ENCODE measurements at places on chromosomes 1 and 21. TPM values are rescaled to one million over a fixed set of nuclear protein-coding genes. Genes with fewer than 3 reads are reported as not detected.

Gene PPFIA4
- 35.3 TPM for total RNA-seq

Gene FAM163A
- total RNA-seq, result 10.1 TPM

DNA sequence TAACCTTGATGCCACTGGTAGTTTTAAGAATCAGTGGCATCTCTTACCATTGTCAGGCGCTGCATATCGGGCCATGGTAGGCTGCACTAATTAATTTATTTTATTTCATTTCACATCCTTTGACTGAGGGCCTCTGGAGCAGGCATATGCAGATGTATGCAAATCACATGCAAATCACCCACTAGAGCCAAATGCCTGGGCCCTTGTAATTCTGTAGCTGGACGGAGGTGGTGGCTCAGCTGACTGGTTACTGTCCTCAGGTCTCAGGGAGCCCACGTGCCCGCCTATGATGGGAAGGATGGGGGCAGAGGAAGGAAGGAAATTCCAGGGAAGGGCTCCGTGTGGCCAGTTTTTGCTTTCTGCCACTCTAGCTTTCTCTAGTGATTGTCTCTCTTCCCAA, 122.7 kb downstream of the IGSF21 start:
- no peak for DNase-seq

DNA sequence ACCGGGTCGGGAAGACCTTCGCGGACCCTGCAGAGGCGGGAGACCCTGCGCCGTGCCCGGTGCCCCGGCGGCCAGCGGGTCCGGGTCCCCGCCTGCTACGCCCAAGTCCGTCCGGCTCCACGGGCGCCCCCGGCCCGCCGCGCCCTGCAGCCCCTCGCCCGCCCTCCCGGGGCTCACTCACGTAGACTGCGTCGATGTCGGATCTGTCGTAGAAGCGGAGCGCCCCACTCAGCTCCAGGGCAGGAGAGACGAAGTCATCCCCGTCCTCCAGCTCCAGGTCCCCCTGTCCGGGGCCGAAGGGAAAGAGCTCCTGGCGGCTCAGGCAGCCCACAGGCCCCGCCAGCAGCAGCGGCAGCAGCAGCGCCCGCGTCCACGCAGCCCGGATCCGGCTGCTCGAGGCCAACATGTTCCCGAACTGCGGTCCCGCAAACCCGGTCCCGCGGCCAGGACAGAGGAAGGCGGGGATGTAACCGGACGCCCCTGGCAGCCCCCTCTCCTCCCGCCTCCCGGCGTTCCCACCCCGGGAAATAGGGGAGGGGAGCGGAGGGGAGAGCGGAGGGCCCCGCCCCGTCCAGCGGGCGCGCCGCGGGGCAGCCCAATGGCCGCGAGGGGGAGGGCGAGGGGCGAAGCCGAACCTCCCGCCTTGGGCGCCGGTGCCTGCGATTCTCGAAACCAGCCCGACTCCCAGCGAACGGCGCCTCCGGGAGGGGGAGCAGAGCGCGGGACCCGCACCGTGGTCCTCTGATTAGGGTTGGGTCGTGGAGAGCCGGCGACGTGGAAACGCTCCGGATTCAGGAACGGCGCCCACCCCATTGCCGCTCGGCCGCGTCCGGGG, at the start of gene NID1:
TSS of gene NID1 (minus strand) at position 417 of the 835 bp plus-strand sequence. CDS start at position 406, 11 bp downstream.
- peak; percentile 42 for DNase-seq

DNA sequence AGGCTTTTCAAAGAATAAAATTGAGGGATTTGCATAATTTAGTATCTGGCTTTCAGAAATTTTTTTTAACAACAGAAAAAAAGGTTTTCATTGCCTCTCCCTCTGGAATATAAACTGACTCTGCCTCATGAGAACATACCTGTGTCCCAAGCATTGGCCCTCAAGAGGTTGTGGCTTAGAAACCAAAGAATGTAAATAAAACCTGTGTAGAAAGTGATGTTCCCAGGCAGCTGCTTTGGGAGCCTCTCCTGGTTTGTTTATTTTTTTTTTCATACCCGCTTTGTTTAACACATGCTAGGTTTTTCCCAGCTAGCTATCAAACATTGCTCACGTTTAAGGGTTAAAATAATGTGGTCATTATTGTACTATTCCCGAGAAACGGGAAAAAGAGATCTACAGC, 40.5 kb upstream of the IFNAR2 start:
- DNase-seq, result no peak

- no peak for DNase-seq
These were observed 4.0 kb upstream of the CSF3R start for GRCh38 chr1:36486439-36487335.

DNA sequence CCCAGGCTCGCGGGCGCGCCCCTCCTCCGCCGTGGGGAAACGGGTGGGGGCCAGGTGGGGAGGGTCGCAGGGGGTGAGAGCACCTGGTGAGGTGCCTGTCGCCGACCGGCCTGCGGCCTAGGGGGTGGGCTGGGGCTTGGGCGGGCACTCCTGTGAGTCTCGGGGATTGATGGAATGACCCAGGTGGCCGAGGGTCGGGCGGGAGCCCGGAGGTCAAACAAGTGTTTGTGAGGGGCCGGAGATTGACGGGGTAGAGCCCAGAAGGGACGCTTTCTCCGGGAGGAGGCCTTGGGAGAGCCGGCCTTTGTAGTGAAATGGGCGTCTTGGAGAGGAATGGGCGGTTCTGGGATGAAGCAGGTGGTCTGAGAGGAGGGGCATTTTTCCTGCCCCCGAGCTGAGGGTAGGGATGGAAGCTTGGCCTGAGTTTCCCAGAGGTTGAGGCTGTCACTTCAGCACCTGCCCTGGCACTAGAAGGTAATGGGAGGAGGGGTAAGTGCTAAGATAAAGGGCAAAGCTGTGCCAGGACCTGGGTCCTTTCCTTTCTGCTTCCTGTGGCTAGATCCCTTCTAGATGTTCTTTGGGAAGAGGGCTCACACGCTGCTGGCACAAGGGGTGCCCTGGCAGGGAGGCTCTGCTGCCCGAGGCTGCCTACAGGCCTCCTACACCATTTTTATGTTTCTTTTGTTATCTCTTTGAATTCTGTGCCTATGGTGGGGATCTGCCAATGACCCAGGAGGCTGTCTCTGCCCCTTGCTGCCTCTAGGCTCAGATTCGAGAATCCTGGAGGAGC, 56.1 kb downstream of the NDUFS5 start:
- no peak for DNase-seq

DNA sequence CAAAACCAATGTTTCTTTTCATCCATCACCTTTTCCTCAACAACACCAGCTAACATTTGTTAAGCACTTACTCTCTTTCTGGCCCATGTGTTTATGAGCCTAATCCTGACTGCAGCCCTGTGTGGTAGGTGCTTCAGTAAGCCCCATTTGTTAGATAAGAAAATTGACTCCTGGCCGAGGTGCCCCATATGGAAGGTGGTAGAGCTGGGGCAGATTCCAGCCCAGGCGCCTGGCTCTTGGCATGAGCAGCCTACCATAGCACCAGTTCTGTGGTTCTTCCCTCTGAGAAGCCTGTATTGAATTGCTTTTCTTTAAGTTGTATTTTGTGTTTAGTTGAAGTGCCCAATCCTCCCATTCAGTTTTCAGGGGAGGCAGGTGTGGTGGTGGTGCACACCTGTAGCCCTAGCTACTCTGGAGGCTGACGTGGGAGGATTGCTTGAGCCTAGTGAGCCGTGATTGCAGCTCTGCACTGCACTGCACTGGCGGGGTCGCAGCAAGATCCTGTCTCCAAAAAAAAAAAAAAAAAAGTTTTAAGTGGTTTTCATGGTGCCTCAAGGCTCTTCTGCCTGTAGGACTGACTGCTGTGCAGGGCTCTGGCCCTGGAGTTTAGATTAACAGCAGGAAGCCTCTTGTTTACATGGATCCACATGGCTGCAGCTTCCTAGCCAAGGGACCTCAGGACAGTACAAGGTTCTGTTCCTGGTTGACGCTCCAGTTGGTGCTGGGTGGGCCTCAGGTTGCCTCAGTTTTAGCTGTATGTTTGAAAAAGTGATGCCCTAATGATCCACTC, 125.9 kb downstream of the MRPS6 start:
- DNase-seq, result no peak

GRCh38 chr1:6141592-6141991, 38.5 kb downstream of the CHD5 start:
- no peak for DNase-seq

GRCh38 chr1:168719306-168720111, 9.5 kb downstream of the DPT start:
- no peak for DNase-seq

DNA sequence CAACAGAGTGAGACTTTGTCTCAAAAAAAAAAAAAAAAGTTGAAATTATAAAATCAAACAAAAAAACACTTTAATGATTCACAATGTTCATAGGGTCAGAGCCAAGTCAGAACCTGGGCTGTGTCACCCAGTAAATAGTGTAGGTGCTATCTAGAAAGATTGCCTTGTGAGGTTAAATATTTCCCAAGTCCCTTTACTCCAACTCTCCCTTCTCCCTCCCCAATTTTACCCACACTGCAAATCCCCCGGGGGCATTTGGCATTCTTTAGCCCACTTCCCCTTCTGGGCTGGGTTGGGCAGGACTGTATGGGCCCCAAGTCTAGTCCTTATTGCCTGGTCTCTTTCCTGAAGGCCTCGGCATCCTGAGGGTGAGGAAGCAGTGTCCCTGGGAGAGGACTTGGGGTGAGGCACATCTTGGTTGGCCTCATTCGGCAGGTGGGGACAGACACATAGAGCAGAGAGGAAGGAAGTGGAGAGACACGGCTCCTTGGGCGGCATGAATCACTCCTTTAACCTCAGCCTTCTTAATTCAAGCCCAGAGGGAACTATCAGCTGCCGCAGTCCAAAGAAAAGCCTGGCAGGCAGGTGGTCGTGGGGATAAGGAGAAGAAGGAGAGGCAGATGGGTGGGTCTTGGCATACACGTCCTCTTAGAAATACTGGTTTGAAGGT, 8.2 kb downstream of the ADORA1 start:
- no peak for DNase-seq

DNA sequence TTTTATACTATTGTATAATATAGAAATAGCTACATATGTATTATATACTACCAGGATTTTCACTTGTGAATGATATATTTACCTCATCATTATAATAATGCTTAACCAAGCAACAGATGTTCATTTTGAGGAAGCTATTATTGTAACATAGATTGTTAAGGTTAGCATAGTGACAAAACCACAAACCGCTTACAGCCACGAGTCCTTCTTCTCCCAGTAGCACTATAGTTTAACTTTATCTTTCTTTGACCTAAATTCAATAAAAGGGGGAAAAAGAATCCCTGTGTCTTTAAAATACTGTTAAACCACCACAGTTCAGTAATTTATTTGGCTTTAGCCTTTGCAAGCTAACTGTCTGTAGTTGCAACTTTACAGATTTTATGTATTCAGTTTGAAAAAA, 1039.4 kb upstream of the B3GALT2 start:
- no peak for DNase-seq

DNA sequence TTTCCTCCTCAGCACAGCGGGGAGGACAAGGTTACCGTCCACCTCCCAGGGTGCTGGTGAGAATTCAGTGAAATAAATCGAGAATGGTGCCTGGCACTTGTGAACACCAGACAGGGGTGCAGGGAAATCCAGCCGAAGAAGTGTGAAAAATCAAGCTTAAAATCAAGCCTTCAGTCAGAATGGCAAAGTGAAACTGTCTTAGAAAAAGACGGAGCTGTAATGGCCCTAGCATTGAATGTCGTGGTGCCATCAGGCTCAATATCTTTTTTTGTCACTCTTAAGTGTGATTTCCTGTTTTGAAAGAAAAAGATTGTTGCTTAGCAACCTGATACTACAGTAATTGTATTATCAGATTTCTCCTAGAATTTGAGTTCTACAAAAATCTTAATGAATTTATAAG, 22.1 kb downstream of the EDARADD start:
- no peak for DNase-seq

- no peak for DNase-seq
These were observed 28.2 kb upstream of the LGALS8 start for GRCh38 chr1:236495467-236496112.

GRCh38 chr1:84006591-84006990, 7.7 kb upstream of the TTLL7 start:
- DNase-seq, result no peak

DNA sequence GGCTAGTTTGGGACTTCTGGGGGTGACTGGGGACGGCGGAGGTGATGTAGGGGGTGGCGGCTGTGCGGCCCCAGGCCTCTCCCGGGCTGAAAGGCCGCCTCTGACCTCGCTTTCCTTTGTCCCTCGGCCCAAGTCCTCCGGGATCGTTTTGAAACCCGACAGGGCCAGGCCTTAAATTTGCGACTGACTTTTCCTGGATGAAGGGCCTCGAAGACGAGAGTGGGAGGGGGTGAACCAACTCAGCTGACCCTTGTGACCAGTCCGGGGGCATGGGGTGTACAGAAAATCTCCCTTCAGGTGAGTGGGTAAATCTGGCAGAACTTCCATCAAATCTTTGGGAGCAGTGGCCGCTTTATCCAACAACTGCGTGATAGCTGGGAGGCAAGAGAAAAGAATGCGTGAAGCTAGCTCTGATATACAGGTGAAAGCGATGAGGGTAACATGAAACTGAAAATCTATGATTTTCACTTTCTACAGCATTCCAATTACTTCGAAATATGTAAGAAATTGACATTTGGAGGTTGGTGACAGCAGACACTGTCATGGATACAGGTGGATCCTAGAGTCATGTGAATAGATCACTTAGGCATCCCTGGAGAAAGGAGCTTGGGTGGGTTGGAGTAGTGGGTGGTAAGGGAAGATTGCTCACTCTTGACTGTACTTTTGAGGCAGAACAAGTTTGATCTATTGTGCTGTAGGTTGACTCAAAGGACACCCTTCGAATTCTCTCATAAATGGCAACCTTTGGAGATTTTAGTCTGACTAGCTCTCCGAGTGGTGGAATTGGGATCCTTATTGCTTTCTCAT, 885 bp downstream of the AHCYL1 start:
- no peak for DNase-seq

DNA sequence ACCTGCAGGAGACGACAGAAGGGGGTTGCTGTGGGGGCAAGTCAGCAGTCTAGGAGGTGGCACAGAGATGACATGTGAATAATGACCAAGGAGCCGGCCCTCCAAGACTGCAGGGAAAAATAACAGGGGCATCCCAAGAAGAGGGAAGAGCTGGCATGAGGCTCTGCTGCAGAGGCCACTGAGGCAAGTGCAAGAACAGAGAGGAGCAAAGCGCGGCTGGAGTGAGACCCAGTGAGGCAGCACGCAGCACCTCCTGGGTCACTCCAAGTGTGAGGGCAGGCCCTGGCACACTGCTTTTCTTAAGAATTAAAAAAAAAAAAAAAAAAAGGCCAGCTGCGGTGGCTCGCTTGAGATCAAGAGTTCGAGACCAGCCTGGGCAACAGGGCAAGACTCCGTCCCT, 80.1 kb downstream of the SLC66A1 start:
- DNase-seq, result no peak

GRCh38 chr1:15501208-15502032, 22.6 kb downstream of the CASP9 start:
- DNase-seq, result peak; percentile 42

- no peak for DNase-seq
These were observed 6.2 kb downstream of the DUSP23 start for GRCh38 chr1:159786966-159787365.

GRCh38 chr1:41868241-41868998, 50.3 kb downstream of the HIVEP3 start:
- no peak for DNase-seq

- DNase-seq, result no peak
These were observed 245.8 kb downstream of the PLA2G4A start for GRCh38 chr1:187074445-187075048.

Data from mesothelial cell of epicardium (in vitro differentiated cells).